ENCODE measurements at places on chromosomes 12 and 14.

DNA sequence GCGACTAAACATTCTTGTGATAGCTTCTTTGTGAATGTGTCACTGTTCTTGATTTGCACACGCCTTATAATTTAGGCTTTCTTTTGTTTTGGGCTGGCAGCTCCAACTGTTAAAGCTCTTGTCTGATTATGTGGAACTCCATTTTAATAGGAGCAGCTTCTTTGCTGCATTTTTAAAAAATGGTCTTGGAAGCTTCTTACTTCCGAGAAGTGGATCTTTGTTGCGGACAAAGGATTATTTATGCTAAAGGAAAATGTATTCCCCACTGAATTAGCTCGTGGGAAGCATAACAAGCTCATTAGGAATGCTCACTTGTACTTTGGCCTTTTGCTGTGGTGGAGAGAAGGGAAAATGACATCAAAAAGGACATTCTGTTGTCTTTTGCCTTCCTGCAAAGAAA, 20.0 kb downstream of the GAS2L3 start:
- no peak for DNase-seq
- H3K36me3 ChIP-seq: no peaks in the 10 kb centered on the region
- H3K27me3 ChIP-seq: peaks cover 2% of the 10 kb centered on the region
- H3K4me1 ChIP-seq: no peaks in the 10 kb centered on the region

DNA sequence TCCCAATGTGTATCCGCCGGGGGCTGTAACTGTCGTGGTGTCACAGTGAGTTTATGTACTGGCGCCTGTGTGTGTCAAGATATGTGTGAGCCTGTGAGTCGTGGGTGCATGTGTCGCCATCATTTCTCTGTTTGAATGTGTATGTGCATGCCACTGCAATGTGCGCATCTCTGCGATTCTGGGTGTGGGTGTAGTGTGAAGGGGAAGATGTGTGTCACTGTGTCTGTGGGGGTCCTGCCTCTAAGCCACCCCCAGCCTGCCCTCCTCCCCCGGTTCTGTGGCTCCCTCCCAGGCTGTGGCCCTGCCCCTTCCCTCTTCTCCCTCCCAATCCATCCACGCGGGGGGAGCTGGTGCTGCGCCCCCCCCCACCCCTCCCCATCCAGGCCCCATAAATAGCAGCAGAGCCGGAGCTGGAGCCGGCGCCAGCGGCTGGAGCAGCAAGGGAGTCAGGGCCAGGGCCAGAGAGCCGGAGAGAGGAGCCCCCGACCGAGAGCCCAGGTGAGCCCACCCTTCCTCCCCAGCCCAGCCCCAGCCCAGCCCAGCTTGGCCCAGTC, at the start of gene CPNE6:
TSS of gene CPNE6 (plus strand) at position 419 of the 554 bp plus-strand sequence. CDS start 1,375 bp downstream, outside the sequence.
- peak within 1 kb of the TSS; percentile 62 for H3K27ac ChIP-seq
- H3K4me3 ChIP-seq: no peak within 1 kb of the TSS
- H3K27me3 ChIP-seq: peaks cover 8% of the 10 kb centered on the region
- peaks cover 21% of the 10 kb centered on the region for H3K4me1 ChIP-seq
- no peak for DNase-seq
- H3K36me3 ChIP-seq: no peaks in the 10 kb centered on the region

DNA sequence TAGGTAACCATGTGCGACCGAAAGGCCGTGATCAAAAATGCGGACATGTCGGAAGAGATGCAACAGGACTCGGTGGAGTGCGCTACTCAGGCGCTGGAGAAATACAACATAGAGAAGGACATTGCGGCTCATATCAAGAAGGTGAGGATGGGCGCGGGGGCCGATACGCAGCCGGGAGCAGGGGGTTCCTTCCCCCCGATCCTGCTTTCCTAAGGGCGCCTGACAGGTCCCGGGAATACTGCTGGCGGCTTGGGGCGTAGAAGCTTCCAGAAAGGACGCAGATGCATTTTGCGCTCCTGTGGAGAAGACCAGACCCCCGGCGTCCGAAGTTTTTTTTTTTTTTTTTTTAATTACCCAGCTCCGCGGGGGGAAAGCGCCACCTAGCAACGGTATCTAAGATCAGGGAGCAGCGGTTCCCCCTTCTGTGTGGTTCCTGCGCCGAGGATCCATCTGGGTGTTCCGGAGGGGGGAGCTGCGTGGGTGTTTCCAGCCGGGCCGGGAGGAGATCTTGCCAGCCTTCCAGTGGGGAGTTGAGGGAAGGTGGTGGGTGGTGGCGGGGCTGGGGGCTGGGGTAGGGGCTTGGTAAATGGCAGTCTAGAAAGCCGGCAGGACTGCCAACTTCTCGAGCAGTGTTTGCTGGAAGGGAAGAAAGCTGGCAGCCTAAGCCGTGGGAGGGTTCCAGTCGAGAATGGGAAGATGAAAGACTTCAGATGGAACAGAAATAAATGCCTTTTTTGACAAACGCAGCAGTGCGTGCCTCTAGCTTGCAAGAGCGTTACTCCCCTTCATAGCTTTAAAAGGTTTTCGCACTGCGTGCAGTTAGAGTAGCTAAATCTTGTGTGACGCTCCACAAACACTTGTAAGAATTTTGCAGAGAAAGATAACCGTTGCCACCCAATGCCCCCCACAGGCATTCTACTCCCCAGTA, 764 bp downstream of the DYNLL1 start:
- H3K4me1 ChIP-seq: peaks cover 37% of the 10 kb centered on the region
- H3K4me3 ChIP-seq: peak overlapping the region; percentile 99
- peaks cover 29% of the 10 kb centered on the region for H3K36me3 ChIP-seq

- peaks cover 29% of the 10 kb centered on the region for H3K4me1 ChIP-seq
- peak within 1 kb of the TSS; percentile 94 for H3K27ac ChIP-seq
- DNase-seq: peak; percentile 16
- peaks cover 1% of the 10 kb centered on the region for H3K36me3 ChIP-seq
- H3K4me3 ChIP-seq: peak within 1 kb of the TSS; percentile 95
Observed at GRCh38 chr12:124993626-124994436, at the start of gene BRI3BP. TSS of gene BRI3BP (plus strand) at chr12:124993645. CDS start at chr12:124993791, 146 bp downstream.

DNA sequence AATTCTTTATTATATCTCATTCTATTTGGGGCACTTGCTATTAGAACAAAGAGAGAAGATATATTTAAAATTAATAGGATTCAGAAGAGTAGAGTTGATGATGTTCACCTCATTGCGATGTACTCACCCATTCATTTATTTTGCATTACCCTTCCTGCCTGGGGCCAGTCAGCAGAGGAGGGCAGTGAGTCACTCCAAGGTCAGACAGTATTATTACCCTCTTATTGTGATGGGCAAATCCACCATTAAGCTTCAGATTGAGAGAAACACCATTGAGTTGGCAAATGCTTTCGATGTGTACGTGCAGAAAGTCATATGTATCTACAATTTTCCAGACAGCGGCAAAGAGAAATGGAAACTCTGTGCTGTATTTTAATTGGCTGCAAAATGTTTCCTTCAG, 134.2 kb downstream of the BICD1 start:
- no peak overlapping the region for H3K4me3 ChIP-seq
- no peaks in the 10 kb centered on the region for H3K4me1 ChIP-seq
- no peaks in the 10 kb centered on the region for H3K27me3 ChIP-seq

GRCh38 chr12:68119724-68120211, 39.8 kb downstream of the IFNG start:
- peak; percentile 74 for DNase-seq
- H3K4me3 ChIP-seq: peak overlapping the region; percentile 15
- H3K27me3 ChIP-seq: no peaks in the 10 kb centered on the region
- H3K4me1 ChIP-seq: peaks cover 48% of the 10 kb centered on the region
- no peak overlapping the region for H3K27ac ChIP-seq

- H3K4me1 ChIP-seq: no peaks in the 10 kb centered on the region
- no peaks in the 10 kb centered on the region for H3K36me3 ChIP-seq
- H3K27me3 ChIP-seq: no peaks in the 10 kb centered on the region
- no peak for DNase-seq
- H3K27ac ChIP-seq: no peak overlapping the region
Observed at GRCh38 chr14:99350751-99351150, 78.8 kb upstream of the BCL11B start.

GRCh38 chr14:33674927-33675326, 275.9 kb downstream of the EGLN3 start:
- no peak overlapping the region for H3K4me3 ChIP-seq
- no peaks in the 10 kb centered on the region for H3K27me3 ChIP-seq
- H3K4me1 ChIP-seq: no peaks in the 10 kb centered on the region
- no peaks in the 10 kb centered on the region for H3K36me3 ChIP-seq
- no peak for DNase-seq

DNA sequence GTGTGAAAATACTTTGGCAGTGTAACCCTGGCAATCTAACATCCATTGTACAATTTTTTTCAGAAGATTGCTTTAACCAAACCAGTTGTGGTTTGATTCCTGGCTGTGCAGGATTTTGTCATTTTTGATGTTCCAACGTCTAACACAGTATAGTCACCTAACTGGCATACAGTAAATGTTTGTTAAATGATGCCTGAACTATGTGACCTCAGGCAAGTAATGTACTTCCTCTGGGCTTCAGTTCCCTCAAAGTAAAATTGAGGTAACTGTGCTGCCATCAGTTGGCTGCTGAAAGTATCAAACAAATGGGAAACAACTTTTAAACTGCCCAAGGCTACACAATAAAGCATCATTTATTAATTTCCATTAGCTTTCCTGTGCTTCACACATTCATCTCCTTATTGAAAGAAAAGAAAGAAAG, 4.3 kb downstream of the TM7SF3 start:
- no peak for DNase-seq
- no peak overlapping the region for H3K27ac ChIP-seq
- no peak overlapping the region for H3K4me3 ChIP-seq
- H3K4me1 ChIP-seq: peaks cover 47% of the 10 kb centered on the region

- H3K36me3 ChIP-seq: no peaks in the 10 kb centered on the region
- H3K4me1 ChIP-seq: peaks cover 17% of the 10 kb centered on the region
- H3K27me3 ChIP-seq: peaks cover 10% of the 10 kb centered on the region
Observed at GRCh38 chr12:94531196-94531720, 71.6 kb upstream of the CEP83 start.

GRCh38 chr12:113276946-113277500, 55.8 kb downstream of the TPCN1 start:
- no peak for DNase-seq
- H3K27me3 ChIP-seq: no peaks in the 10 kb centered on the region

DNA sequence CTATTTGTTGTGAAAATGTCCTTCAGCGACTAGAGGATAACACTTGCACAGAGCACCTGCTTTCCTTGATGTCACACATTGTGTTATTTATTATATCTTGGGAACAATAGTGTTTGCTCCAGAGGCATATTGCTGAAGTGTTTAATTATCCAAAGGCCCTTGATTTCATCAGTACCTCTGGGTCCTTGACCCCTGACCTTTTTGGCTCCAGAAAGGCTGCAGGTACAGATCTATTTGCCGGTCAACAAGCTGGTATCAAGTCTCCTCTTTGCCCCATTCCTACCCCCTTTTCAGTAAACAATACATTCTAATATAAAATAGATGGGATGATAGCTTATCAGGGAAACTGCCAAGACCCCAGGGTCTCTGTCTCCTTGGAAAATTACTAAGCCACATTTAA, 206.8 kb downstream of the DACT1 start:
- no peaks in the 10 kb centered on the region for H3K4me1 ChIP-seq
- H3K27ac ChIP-seq: no peak overlapping the region
- H3K36me3 ChIP-seq: no peaks in the 10 kb centered on the region
- no peak for DNase-seq
- H3K4me3 ChIP-seq: no peak overlapping the region

DNA sequence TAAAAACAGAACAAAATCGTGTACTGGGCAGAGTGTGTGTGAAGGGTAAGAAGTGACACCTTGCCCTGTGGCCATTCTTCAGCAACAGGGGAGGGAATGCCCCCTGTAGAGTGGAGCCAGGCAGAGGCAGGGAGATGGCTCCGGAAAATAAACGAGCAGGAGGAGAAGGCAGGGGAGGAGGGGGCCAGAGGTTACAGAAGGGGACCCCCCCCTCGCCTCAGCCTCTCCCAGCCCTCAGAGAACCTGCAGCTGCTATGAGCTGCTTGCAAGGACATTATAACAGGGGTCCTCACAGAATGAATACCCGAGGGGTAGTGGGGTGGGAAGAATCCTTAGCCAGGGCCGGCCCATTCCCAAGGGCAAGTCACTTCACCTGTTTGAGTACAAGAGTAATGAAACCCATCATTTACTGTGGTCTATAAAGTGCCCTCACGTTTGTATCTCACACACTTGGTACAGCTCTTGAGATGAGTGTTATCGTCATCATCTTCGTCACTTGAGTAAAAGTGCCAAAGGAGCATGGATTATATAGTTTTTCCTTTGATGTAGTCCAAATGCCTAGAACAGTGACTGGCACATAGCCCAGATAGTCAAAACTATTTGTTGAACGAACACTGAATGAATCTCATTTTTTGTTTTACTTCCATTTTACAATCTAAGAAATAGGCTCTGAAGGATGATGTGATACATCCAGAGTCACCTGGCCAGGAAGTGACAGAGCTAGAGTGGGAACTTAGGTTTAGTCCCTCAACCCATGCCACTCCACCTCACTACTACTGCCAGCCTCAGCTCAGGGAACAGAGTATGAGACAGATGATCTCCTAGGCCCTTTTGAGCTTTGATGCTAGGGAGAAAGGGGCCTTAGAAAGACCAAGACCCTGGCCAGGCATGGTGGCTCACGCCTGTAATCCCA, 14.5 kb downstream of the SCNN1A start:
- peaks cover 33% of the 10 kb centered on the region for H3K4me1 ChIP-seq
- H3K27ac ChIP-seq: no peak overlapping the region
- peaks cover 15% of the 10 kb centered on the region for H3K27me3 ChIP-seq

GRCh38 chr12:8722286-8722800, 24.6 kb downstream of the RIMKLB start:
- no peak overlapping the region for H3K27ac ChIP-seq
- no peak for DNase-seq
- H3K4me1 ChIP-seq: no peaks in the 10 kb centered on the region
- peaks cover 4% of the 10 kb centered on the region for H3K27me3 ChIP-seq
- H3K4me3 ChIP-seq: no peak overlapping the region

GRCh38 chr14:32078023-32078857, 1.1 kb downstream of the ARHGAP5 start:
- peak overlapping the region; percentile 91 for H3K27ac ChIP-seq
- no peak for DNase-seq
- H3K27me3 ChIP-seq: peaks cover 23% of the 10 kb centered on the region
- H3K4me1 ChIP-seq: peaks cover 42% of the 10 kb centered on the region
- peak overlapping the region; percentile 96 for H3K4me3 ChIP-seq
- H3K36me3 ChIP-seq: peaks cover 6% of the 10 kb centered on the region
